ENCODE measurements at places on chromosomes 1 and 21.

- DNase-seq, result no peak
Observed at GRCh38 chr1:10950316-10951172, 61.9 kb upstream of the TARDBP start.

DNA sequence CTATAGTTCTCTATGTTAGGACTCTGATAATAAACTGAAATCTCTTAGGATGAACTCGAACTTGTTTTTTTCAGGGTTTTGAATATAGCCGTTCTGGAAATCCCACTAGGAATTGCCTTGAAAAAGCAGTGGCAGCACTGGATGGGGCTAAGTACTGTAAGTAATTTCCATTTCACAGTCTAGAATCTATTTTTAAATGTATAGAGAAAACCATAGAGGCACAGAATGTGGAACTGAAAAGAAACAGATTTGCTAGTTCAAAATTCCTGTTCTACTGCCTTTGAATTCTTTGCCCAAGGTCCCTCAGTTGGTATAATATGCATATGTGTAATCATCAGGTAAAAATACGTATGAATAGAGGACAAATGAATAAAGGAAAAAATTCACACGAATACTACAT is 4.8 kb downstream of the CTH start:
- no peak for DNase-seq

GRCh38 chr1:22503721-22504410 is 52.2 kb downstream of the ZBTB40 start:
- peak; percentile 56 for DNase-seq

DNA sequence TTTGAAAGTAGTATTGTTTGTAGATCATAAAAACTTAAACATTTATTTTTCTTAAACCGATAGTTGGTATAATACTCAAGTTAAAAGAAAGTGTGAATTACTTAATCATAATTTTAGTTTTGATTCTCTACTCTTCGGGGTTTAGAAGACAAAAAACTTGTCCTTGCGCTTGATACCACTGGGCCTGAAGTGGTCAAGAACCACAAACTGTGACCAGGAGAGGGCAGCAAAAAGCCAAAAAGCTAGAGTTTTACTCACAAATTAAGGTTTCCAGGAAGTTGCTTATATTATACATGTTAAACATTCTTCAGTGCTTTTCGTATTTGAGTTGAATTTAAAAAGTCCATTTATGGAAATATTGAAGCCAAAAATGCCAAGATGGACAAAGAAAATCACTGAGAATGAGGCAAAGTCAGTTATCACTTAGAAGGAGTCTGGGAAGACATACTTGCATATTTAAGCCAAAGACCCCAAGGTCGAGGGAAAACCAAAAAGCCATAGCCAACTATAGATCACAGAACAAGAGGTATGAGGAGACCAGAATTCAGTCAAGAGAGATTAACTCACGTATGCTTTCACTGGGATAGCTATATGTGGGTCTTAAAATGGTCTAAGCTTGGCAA is 34.2 kb downstream of the EFCAB7 start:
- DNase-seq, result peak; percentile 53

GRCh38 chr1:224564454-224565084 is 51.5 kb upstream of the CNIH3 start:
- DNase-seq, result no peak

- no peak for DNase-seq
Observed at GRCh38 chr1:89624314-89624713, 8.6 kb upstream of the LRRC8C start.

GRCh38 chr1:14439015-14439414 is 159.5 kb upstream of the KAZN start:
- no peak for DNase-seq

All from fibroblast of skin of back (primary cell).